ENCODE measurements at places on chromosomes 5 and 9.

- DNase-seq, result no peak
- no peaks in the 10 kb centered on the region for H3K27me3 ChIP-seq
- no peak overlapping the region for H3K27ac ChIP-seq
- no peaks in the 10 kb centered on the region for H3K36me3 ChIP-seq
- H3K4me3 ChIP-seq, result no peak overlapping the region
Measured at GRCh38 chr9:21580636-21581378, 98.7 kb upstream of the IFNE start.

GRCh38 chr5:87233143-87233542 lies 34.5 kb upstream of the RASA1 start:
- no peak for DNase-seq
- H3K27ac ChIP-seq, result no peak overlapping the region
- no peak overlapping the region for H3K4me3 ChIP-seq
- no peaks in the 10 kb centered on the region for H3K4me1 ChIP-seq

DNA sequence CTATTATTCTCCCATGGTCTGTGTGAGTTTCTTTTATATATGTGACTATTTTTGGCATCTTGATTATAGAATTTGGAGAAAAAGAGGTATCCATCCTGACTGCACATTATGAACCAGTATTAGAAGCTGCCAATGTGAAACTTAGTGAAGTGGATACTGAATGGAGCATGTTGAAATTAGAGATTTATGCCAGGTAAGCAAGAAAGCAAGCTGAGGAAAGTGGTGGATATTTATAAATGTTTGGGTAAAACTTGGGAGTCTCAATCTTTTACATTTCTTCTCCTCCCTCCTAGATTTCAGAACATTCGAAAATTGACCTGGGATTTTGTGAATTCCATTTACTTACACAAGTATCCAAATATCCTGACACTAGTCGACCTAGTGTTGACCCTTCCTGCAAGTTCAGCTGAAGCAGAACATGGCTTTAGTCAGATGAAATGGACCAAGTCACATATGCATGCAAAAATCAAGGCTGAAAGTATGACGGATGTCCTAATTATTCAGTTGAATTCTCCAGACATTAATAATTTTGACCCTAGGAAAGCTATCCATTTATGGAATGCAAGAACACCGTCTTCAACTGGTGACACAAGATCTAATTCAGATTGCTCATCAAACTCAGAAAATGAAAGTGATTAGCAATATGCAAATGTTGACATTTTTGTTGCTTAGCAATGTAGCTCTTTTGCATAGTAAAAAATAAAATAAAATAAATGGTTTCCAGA lies 66.8 kb upstream of the IL7R start:
- no peak for DNase-seq
- H3K36me3 ChIP-seq, result no peaks in the 10 kb centered on the region
- peaks cover 12% of the 10 kb centered on the region for H3K4me1 ChIP-seq
- H3K4me3 ChIP-seq, result no peak overlapping the region
- H3K27me3 ChIP-seq, result peaks cover 6% of the 10 kb centered on the region
- H3K27ac ChIP-seq, result no peak overlapping the region

DNA sequence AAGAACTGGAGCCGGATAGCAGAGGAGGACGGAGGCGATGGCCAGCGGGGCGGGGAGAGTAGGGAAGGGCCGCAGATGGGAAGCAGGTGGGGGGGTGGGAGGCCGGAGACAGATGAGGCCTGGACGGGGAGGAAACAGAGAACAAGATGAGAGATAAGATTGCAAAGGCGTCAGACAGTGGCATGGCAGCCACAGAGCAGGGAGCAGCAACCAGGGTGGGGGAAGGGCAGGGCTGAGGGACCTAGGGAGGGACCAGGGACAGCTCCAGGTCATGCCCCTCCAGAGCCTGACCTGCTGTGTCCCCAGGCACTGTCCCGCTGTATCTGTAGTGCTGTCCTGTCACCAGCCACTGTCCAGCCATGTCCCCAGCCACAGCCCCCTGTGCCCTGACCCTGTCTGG lies 49.6 kb upstream of the LMX1B start:
- H3K4me1 ChIP-seq, result peaks cover 19% of the 10 kb centered on the region
- peak; percentile 65 for DNase-seq
- H3K36me3 ChIP-seq, result no peaks in the 10 kb centered on the region
- H3K4me3 ChIP-seq, result no peak overlapping the region
- no peak overlapping the region for H3K27ac ChIP-seq
- peaks cover 68% of the 10 kb centered on the region for H3K27me3 ChIP-seq

DNA sequence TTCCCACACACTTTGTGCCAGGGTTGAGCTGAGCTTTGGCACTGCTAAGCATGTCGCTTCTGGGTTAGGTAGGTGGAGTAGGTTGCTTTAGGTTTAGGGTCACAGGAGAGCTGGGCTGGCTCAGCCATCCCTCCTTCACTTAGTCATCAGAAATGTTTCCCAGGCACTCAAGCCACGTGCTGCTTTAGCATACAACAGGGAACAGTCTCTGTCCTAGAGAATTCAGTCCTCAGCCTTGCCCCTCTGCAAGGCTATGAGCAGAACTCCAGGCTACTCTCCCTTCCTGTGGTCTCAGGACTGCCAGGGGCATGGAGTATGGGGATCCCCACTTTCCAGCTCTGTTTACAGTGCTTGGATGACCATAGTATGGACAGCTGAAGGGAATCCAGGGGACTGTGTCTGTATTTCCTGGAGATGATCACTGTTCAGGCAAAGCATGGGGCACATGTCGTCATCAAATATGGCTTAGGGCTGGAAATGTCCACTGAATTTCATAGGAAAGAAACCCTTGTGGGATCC lies 7.5 kb upstream of the ANKRD33B start:
- no peaks in the 10 kb centered on the region for H3K36me3 ChIP-seq
- no peak overlapping the region for H3K27ac ChIP-seq
- H3K27me3 ChIP-seq, result peaks cover 50% of the 10 kb centered on the region
- H3K4me3 ChIP-seq, result no peak overlapping the region
- peaks cover 18% of the 10 kb centered on the region for H3K4me1 ChIP-seq

DNA sequence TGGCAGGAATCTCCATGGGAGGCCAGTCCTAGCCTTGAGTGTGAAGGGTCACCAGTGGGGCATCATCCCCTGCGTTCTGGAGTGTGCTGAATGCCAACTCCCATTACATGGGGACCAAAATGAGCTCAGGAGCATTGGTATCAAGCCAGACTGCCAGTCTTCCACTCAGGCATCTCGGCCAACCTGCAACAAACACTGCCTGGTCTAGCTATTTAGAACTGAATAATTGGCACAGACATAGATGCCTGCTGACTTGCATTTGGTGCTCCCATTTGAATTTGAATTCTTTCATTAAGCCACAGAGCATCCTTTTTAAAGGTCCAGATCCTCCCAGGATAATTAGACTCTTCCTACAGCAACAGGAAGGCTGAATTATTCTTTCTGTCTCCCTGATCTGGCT lies 116.6 kb upstream of the ABCA1 start:
- H3K36me3 ChIP-seq, result no peaks in the 10 kb centered on the region
- peaks cover 34% of the 10 kb centered on the region for H3K4me1 ChIP-seq
- DNase-seq, result no peak
- H3K27ac ChIP-seq, result no peak overlapping the region
- H3K4me3 ChIP-seq, result no peak overlapping the region
- H3K27me3 ChIP-seq, result peaks cover 3% of the 10 kb centered on the region

DNA sequence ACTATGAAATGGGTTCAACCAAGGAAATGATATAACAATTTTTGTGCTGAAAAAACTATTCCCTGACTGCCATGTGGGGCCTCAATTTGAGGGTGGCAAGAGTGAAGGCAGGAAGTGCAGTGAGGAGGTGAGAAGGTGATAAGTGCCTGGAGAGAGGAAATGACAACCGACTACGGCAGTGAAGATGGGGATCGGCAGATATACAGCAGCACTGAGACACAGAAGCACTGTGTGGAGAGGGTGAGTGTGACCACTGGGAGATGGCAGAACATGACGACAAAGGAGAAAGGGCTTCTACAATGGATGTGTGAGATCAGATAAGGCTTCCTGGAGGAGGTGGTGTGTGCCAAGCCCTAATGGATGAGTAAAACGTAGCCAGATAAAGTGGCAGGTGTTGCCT lies 271.8 kb downstream of the TRIM32 start:
- H3K27ac ChIP-seq, result no peak overlapping the region
- no peak overlapping the region for H3K4me3 ChIP-seq
- peaks cover 24% of the 10 kb centered on the region for H3K4me1 ChIP-seq
- H3K36me3 ChIP-seq, result no peaks in the 10 kb centered on the region

DNA sequence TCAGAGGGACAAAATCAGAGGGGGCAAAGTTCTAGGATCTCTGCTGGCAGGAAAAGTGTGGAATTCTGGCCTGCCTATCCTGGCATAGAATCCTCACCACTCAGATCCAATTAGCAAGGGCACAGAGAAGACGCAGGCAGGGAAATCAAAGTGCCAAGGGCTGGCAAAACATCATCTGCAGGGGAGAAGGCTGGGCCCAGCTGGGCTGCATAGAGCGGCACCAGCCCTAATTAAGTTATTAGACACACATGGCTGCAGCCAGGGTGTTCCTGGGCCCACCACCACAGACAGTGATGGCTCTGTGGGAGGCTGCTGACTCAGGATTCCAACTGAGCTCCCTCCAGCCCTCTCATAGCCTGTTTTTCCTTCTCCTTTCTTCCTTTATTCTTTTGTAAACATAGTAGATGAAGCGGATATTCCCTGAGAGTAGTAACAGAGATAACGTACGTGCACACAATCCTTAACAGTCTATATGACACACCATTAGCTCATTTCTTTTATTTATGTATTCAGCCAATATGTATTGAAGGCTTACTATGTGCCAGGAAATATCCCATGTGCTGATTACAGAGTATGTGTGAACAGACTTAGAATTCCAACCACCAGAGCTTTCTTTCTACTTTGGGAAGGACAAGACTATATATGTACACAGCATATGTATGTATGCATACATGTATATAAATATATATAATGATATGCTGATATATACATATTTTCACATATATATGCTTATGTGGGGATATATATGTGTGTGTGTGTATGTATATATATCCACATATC lies 236.1 kb downstream of the ASTN2 start:
- DNase-seq, result no peak
- peaks cover 6% of the 10 kb centered on the region for H3K4me1 ChIP-seq
- no peak overlapping the region for H3K27ac ChIP-seq
- no peak overlapping the region for H3K4me3 ChIP-seq
- H3K27me3 ChIP-seq, result no peaks in the 10 kb centered on the region
- peaks cover 4% of the 10 kb centered on the region for H3K36me3 ChIP-seq

- peaks cover 13% of the 10 kb centered on the region for H3K4me1 ChIP-seq
- H3K27ac ChIP-seq, result no peak overlapping the region
- H3K4me3 ChIP-seq, result no peak overlapping the region
Measured at GRCh38 chr9:111005746-111006470, 32.4 kb downstream of the LPAR1 start.

DNA sequence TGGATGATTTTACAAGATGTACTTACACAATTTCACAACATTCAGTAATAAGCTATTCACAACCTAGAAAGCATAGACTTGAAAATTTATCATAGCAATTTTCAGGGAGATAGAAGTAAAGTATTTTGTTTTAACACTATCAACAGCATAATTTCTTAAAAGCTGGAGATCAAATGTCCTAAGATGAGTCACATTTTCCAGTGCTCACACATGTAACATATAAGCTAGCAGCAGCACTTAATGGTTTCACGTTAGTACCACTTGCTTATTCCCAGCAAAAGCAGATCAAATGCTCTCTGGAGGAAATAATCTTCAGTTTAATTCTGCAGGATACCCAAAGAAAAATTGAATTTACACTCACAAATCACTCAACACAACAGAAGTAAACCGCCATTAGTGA lies 6.5 kb downstream of the OR13C8 start:
- H3K27me3 ChIP-seq, result peaks cover 3% of the 10 kb centered on the region
- no peak overlapping the region for H3K27ac ChIP-seq
- no peaks in the 10 kb centered on the region for H3K36me3 ChIP-seq
- H3K4me3 ChIP-seq, result no peak overlapping the region
- H3K4me1 ChIP-seq, result no peaks in the 10 kb centered on the region
- DNase-seq, result no peak

DNA sequence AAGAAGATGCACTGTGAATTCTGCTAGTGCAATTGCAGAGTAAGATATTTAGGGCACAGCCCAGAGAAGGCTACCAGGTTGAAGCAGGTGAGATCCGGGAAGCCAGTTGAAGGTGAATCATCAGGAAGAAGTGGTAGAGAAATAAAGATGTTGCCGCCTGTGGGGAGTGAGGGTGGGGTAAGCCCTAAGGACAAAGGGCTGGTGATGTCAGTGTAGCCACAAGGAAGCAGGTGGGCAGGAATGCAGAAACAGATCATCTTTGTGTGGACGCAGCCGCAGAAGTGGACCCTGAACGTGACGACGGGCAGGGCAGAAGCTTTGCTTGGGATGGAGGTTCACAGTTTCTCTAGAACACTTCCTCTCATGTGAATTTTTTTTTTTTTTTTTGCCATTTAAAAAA lies 164.2 kb downstream of the ACTL7B start:
- no peaks in the 10 kb centered on the region for H3K4me1 ChIP-seq
- peaks cover 7% of the 10 kb centered on the region for H3K27me3 ChIP-seq
- no peak overlapping the region for H3K27ac ChIP-seq
- H3K36me3 ChIP-seq, result no peaks in the 10 kb centered on the region

GRCh38 chr9:124492818-124493217 lies 14.4 kb downstream of the NR5A1 start:
- no peaks in the 10 kb centered on the region for H3K36me3 ChIP-seq
- no peak for DNase-seq

DNA sequence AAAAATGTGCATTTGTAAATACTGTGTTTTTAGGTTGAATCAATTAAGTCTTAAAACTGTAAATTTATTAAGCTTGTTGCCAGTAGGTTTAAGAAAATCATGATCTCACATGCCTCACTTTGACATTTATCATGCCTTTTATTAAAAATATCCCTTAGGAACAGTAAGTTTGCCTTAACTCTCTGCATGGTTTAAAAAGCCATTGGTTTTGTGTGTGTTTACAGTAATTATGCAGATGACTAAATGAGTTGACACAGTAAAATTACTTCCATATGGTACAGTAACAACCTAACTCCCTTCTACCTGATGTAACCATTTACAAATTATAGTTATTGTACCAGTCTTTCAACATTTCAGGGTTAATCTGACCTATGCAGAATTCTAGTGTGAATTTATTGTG lies 6.5 kb downstream of the RPS6 start:
- H3K27me3 ChIP-seq, result peaks cover 2% of the 10 kb centered on the region
- peak overlapping the region; percentile 41 for H3K27ac ChIP-seq
- peaks cover 17% of the 10 kb centered on the region for H3K4me1 ChIP-seq
- H3K36me3 ChIP-seq, result peaks cover 60% of the 10 kb centered on the region
- DNase-seq, result no peak

DNA sequence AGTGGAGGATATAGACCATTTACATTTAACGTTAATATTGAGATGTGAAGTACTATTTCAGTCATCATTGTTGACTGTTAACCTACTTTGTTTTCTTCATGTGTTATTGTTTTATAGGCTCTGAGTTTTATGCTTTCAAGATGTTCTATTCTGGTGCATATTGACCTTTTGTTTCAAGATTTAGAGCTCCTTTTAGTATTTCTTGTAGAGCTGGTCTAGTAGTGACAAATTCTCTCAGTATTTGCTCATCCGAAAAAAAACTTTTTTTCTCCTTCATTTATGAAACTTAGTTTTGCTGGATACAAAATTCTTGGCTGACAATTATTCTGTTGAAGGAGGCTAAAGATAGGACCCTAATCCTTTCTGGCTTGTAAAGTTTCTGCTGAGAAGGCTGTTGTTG lies 91.3 kb downstream of the INVS start:
- H3K4me1 ChIP-seq, result no peaks in the 10 kb centered on the region
- no peak for DNase-seq
- H3K27me3 ChIP-seq, result peaks cover 4% of the 10 kb centered on the region
- peaks cover 96% of the 10 kb centered on the region for H3K36me3 ChIP-seq
- no peak overlapping the region for H3K4me3 ChIP-seq

Measured in nephron progenitor cell (in vitro differentiated cells).